Lung (tissue), 17 donors: ENCODE measurements at places on chromosomes 2 and 18. TPM values are rescaled to one million over a fixed set of nuclear protein-coding genes. Genes with fewer than 3 reads are reported as not detected.

SNED1 gene
- polyA plus RNA-seq, result 12.3 TPM

IL1R1 gene
- polyA plus RNA-seq, result 182 TPM

ABCB11 gene
- 0.02 TPM for polyA plus RNA-seq

PFN4 gene
- 0.98 TPM for polyA plus RNA-seq

RASGRP3 gene
- 6.3 TPM for polyA plus RNA-seq

IL36A gene
- not detected for polyA plus RNA-seq
